ENCODE measurements at places on chromosomes 1 and 21. TPM values are rescaled to one million over a fixed set of nuclear protein-coding genes. Genes with fewer than 3 reads are reported as not detected.

- no peak for DNase-seq
Measured at GRCh38 chr1:208652296-208653160, 408.3 kb upstream of the PLXNA2 start.

DNA sequence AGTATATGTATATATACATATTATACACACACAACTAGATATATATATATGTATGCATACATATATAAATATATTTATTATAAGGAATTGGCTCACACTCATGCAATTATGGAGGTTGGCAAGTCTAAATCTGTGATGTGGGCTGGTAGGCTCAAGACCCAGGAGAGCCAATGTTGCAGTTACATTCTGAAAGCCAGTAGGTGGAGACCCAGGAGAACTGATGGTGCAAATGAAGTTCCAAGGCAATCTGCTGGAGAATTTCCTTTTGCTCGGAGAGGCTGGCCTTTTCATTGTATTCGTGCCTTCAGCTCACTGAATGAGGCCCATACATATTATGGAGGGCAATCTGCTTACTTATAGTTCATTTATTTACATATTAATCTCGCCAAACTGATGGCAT, 9.4 kb downstream of the IVL start:
- no peak for DNase-seq

DNA sequence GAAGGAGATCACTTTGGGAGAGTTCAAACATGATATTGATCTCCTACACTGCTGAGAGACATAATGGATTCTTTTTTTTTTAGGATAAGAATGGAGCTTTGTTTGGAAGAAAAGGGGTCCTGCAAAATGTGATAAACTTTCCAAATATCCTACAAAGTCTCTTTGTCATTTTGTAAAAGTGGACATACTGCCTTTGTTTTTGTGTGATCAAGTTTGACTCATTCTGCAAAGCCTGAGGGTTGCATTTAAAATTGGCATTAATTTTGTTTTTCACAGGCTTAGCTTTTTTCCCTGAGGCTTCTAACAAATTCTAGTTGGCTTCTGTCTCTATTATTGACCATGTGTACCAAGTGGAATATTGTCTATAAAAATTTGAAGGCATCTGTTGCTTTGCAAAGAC, 113.2 kb downstream of the AK5 start:
- no peak for DNase-seq

GRCh38 chr1:157959750-157960149, 33.7 kb upstream of the KIRREL1 start:
- no peak for DNase-seq

GRCh38 chr1:68121536-68121935, 71.1 kb upstream of the DIRAS3 start:
- DNase-seq, result no peak

TRNP1 gene
- 22.7 TPM for total RNA-seq

OR6N1 gene
- not detected for total RNA-seq

DNA sequence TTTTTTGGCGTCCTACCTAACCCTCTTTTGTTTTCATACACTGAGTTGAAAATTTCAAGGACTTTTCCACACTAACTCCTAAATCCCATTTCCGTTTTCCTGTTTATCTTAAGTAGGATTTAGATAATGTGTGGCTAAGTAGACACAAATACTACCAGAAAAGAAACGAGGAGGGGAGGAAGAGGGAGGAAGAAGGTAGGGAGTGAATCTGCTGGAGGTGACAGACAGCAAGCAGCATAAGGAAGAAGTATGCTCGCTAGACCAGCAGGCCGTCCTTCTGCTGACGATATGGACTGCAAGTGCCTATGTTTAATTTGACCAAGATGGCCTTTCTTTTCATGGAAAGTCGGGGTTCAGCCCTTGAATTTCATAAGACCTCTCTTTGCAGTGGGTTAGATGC, 256.9 kb upstream of the RAB4A start:
- DNase-seq, result no peak

ZSWIM5 gene
- 2.8 TPM for total RNA-seq

GRCh38 chr1:219460081-219460895, 152.6 kb downstream of the ZC3H11B start:
- DNase-seq, result no peak

RNU1-3 gene
- total RNA-seq, result 13,769 TPM

LRRC39 gene
- total RNA-seq, result 1.7 TPM

GNG4 gene
- total RNA-seq, result 4.0 TPM

TDRD5 gene
- not detected for total RNA-seq

- no peak for DNase-seq
Measured at GRCh38 chr1:186806477-186806876, 22.3 kb upstream of the PLA2G4A start.

SPRR2F gene
- total RNA-seq, result not detected

- no peak for DNase-seq
Measured at GRCh38 chr1:17513131-17513530, 26.4 kb upstream of the ARHGEF10L start.

DENND1B gene
- total RNA-seq, result 16.6 TPM

CFHR5 gene
- not detected for total RNA-seq

GRCh38 chr1:29513357-29513756, 277.0 kb downstream of the PTPRU start:
- DNase-seq, result peak; percentile 40

DNA sequence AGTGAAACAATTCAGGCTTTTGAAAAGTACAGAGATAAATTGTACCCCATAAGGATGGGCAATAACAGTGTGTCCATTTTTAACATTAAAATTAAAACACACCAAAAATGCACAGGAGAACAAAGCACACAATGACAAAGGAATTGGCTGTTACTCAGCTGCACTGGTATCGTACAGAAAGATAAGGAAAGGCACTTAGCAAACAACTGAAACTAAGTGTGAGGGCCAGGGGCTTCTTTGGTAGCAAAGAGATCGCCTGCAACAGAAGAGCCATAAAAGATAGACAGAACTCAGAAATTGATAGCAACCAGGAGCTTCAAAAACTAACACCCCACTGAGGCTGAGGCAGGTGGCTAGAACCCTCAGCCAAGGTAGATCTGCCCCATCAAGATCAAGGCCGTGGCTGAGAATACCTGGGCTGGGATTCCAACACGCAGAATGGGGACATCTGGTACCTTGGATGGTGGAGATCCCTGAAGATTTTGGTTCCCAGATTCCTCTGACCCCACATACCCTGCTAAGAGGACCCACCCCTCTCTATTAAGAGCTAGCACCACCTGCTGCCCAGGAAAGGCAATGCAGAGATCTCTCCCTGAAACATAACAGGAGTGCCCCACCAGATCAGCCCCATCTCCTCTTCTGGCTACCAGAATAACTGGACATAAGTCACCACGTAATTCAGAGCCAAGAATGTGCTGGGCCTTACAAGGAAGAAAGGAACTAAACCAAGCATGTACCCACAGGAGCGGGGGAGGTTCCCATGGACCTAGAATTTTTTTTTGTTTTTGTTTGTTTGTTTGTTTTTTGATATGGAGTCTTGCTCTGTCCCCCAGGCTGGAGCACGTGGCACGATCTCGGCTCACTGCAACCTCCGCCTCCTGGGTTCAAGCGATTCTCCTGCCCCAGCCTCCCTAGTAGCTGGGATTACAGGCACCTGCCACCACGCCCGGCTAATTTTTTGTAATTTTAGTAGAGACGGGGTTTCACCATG, 16.2 kb downstream of the PLEKHO1 start:
- DNase-seq, result no peak

S100B gene
- total RNA-seq, result 1,180 TPM

- no peak for DNase-seq
Measured at GRCh38 chr1:76426606-76427005, 352.1 kb downstream of the ST6GALNAC3 start.

TRABD2B gene
- 5.0 TPM for total RNA-seq

DNA sequence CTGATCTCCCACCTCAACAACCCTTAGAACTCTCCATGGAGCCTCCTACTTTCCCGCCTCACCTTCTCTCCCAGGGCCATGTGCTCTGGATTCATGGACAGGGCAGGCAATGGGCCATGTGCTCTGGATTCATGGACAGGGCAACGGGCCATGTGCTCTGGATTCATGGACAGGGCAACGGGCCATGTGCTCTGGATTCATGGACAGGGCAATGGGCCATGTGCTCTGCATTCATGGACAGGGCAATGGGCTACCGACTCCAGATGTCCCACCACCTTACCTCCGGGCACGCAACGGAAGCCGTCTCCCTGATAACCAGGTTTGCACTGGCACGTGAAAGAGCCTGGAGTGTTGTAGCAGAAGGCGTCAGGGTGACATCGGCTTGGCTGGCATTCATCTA, 53.2 kb downstream of the NID1 start:
- DNase-seq, result no peak

DNA sequence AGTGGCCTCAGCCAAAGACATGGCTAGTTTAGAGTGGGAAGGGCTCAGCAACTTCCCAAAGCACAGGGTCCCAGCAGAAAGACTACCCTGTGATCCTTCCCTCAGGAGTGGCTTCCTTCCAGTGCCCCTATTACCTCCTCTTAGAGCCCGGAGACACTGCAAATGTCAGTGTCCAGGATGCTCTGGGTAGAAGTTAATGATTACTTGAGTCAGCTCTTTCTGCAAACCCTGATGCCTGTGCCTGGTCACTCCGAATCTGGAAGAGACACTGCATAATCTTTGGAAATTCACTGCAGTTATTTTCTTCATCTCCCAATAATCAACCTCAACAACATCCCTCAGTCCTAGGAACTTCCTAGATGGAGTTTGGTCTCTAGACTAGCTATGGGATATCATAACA, 27.2 kb upstream of the MGST3 start:
- no peak for DNase-seq

PTGFR gene
- total RNA-seq, result 57.2 TPM

DNA sequence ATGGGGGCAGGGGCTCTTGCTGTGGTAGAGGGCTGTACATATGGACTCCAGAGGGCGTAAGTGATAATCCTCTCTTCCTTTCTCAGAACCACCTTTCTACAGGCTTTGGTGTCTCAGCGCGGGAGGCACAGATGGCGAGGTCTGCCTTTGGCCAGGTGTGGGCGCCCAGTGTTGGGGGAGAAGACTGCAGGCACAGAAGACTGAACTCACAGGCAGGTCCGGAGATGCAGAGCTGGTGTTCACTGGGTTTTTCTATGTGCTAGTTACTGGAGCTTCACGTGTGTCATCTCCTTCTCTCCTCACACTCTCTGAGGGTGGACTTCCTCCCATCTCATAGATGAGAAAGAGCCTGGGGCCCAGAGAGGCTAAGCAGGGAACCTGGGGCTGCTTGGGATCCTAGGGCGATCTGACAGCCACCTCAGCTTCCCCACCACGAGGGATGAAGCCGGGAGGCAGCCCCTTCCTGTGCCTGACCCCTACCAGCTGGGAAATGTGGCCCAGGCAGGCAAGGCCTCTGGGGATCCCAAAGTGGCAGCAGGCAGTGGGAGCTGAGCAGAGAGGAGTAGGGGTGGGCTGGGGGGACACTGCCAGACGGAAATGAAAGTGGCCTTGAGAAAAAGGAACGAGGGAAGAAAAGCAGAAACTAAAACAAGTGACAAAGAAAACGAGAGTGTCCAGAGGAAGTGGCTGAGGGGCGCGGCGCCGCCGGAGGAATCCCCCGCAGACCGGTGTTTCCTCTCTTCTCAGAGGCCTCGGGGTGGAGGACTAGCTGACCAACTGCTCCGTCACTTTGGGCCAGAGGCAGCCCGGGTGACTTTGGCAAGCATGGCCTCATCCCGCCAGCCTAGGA, 191.6 kb downstream of the HIVEP3 start:
- DNase-seq, result peak; percentile 80

DNA sequence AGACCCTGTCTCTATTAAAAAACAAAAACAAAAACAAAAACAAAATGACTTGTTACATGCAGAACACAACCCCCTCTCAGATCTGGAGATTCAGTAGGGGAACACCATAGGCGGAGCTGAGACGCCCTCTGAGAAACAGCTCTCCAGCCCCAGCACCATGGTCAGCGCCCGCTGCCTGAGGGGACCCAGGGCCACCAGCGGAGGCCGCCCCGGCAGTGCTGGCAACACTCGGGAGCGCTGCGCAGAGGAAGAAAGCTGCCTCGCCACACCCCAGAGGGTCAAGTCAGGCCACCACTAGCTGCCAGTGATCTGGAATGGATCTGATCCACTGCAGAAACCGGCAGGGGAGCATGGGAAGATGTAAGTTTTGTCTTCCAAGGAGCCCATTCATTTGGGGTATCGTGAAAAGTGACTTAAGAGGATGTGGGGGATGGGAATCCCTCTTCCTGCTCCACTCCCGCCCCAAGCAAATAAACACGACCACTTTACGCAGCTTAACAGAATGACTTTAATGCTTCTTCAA, 3.1 kb downstream of the ACTA1 start:
- DNase-seq, result peak; percentile 80

HLX gene
- 28.8 TPM for total RNA-seq

DNA sequence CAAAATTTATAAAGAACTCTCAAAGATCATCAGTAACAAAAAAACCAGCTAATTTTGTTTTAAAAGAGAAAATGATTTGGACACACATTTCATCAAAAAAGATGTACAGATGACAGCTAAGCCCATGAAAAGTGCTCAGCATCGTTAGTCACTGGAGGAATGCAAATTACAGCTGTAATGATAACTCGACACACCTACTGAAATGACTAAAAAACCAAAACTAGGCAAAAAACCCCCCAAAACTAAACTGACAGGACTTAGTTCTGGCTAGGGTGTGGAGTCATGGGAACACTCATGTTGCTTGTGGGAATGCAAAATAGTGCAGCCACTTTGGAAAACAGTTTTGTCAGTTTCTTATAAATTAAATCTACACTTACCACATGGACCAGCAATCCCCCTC, 59.5 kb downstream of the CNIH3 start:
- DNase-seq, result no peak

S100A7 gene
- total RNA-seq, result 0.85 TPM

RAVER2 gene
- 6.5 TPM for total RNA-seq

DNA sequence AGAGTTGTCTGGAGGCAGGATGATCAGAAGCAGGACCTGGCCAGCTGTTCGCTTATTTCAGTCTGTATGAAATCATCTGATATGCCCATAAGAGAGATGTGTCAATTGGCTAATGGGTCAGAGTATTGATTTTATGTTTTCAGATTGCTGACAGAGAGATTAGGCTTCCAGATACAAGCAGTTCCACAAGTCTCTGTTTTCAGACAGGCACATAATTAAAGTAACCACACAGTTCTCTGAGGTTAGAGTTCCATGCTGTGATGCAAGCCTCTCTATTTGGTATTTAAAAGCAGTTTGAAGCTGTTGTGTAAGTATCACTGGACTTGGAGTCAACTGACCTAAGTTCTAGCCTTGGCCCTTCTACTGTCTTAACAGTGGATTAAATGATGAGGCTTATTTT, 50.1 kb downstream of the ATF6 start:
- DNase-seq, result no peak

DNA sequence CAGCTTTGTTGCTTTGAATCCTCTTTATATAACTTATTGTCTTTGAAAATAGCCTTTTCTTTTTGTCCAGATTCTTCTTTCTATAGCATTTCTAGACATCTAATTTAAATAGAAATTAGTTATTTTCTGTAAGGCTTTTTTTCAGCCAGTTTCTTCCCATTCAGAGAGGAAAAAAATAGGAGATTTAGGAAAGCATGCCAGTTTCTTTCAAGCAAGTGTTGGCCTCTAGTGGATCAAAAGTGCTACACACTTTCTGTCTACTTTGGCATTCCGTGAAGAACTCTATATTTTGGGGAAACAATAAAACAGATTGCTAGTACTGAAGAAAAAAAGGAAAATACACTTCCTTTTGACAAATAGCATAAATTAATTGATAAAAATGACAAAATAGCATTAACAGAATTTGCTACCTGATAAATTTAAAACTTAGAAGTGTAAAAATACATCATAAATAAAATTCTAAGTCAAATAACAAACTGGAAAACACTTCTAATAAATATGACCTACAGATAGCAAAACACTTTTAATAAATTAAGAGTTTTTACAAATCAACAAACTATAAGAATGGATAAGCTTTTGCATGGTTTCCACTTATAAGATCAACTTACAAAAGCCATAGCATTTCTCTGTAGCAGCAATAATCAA, 13.1 kb upstream of the EXO1 start:
- DNase-seq, result no peak

All from sciatic nerve (tissue), 2 donors.